ENCODE measurements at places on chromosomes 1 and 21.

DNA sequence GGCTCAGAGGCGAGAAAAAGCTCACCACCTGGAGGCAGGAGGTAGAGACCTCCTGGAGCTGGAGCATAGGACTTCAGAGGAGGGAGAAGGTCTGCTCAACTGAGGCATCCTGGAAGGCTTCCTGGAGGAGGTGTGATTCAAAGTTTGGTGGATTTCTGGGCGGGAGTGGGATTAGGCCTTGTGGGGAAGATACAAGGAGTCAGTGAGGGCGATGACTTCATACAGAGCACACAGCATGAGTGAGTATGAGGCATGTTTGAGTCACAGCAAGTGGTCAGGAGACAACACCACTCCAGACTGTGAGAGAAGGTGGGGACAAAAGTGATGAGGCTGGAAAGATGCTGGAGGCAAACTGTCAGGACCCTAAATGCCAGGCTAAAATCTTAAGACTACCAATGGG, 77.6 kb downstream of the MATN1 start:
- DNase-seq: no peak

DNA sequence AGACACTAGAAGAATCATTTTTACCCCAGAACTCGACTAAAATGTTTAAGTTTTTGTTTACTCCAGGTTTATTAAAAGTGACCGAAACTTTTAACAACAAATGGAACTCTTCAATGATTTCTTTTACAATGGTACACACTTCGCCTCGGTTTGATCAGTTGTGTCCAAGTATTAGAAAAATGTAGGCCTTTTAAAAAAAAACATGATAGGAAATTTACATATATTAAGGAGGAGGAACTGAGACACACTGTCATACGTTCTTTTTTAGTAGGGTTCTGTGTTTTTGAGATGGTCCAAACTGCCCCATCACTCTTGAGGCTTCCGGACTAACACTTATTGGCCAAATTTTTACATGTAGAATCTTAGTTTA, 1.3 kb downstream of the PRDM2 start:
- DNase-seq: no peak

- no peak for DNase-seq
Observed at GRCh38 chr1:204464187-204464631, 30.4 kb downstream of the PIK3C2B start.

GRCh38 chr1:113783254-113784103, 24.2 kb upstream of the PHTF1 start:
- DNase-seq: no peak

GRCh38 chr1:183416850-183417771, 1.1 kb downstream of the NMNAT2 start:
- peak; percentile 64 for DNase-seq

GRCh38 chr1:78360584-78360983, 130.2 kb upstream of the PTGFR start:
- no peak for DNase-seq

- no peak for DNase-seq
Observed at GRCh38 chr1:204110894-204111633, 38.1 kb downstream of the SOX13 start.

GRCh38 chr1:1937549-1938275, 18.6 kb upstream of the TMEM52 start:
- DNase-seq: no peak

DNA sequence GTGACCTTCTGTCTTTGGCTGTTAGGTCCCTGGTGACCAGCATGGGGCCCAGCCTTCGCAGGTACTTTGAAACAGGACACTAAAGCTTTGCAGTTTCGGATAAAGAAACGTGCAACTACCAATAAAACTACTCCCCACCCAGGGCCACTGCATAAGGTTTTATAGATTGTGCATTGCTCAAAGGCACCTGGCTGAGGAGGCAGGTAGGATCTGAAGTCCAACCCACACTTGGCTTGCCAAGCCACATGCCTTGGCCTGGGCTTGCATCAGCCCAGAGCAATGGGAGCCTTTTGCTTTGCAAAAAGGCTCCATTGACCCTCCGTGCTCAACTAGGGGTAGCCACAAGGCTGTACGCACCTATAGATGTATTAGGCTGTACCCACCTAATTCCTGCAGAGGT, 84.4 kb upstream of the SYT6 start:
- DNase-seq: no peak

DNA sequence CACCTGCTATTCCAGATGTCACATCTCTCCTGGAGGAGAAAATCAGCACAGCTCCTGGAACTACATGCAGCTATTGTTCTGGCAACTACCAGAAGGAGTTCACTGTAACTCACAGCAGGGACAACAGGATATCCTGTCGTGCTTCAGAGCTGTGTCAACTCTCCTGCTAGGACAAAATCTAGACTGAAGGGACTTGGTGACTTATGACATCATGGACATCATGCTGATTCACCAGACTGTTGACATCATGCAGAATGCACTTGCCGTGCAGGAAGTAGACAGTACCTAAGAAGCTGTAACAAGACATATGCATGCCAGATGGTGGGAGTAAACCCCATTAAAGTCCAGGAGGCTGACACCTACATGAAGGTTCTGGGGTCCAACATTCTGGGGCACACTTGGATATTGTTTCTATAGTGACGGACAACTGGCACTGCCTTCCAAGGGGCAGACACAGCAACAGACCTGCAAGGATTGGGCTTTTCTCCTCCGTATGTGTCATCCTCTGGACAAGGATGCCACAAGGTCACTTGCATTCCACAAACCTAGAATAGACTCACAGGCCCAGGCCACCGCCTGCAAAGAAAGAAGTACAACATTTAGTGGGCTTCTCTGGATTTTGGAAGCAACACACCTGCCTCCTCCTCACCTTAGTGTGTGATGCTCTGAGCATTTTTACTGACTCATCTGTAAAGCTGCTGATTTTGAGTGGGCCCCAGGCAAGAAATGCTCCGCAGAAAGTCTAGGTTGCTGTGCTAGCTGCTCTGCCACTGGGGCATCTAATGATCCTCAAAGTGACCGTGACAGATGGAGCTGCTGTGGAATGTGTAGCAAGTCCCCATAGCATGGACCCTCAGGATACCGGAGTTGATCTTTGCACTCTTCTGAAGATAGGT, 249.2 kb downstream of the MATN1 start:
- DNase-seq: no peak

DNA sequence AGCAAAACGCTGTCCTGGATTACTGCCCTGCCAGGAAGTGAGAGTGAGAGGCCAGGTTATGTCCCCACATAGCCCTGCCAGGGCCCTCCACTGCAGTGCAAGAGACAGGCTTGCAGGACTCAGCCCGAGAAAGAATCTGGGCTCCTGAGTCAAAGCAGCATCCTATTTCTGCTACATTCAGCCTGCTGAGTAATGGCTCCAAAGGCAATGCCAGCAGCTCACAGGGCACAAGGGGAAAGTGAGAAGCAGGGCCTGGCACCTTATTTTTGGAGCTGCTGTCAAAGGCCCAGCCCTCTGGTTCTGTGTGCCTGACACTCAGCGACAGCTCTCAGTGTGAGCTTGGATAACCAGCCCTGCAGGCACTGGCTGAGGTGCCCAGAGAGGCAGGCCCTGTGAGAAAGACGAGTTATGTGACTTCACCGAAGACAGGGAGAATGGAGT, 83.9 kb downstream of the DTL start:
- DNase-seq: no peak

DNA sequence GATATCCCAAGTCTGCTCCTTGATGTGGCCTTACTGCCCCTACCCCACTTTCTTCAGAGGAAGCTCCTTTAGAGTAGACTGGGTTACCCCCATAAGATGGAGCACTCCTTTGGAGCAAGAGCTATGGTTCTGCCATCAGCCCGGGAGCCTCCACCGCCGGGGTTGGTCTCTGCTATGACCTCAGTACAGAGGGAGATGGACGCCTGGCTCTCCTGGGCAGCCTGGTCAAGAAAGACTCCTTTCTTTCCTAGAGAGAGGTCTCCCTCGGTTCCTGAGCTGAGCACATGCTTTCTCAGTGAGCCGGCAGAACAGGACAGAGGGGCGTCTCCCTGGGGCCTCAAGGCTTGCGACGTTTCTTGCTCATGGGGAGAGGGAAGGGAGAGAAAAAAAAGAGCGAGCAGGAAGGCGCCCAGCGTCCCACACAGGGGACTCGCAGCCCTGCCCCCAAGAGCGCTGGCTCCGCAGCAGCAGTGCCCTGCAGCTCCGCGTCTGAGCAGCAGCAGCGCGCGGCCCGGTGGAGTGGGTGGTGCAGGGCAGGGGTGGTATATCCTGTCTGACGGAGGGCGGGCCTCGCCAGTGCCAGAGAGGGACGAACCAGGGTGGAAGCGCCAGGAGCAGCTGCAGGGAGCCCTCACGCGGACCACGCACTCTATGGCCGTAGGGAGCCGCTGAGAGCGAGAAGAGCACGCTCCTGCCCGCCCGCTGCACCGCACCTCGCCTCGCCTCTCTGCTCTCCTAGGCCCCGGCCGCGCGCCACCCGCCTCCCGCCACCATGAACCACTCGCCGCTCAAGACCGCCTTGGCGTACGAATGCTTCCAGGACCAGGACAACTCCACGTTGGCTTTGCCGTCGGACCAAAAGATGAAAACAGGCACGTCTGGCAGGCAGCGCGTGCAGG, at the start of gene PKP1:
Gene PKP1 (plus strand): TSS at position 576 of the 899 bp plus-strand sequence. CDS start 197 bp downstream, at position 773.
- no peak for DNase-seq

GRCh38 chr1:103129255-103129654, 20.9 kb upstream of the COL11A1 start:
- no peak for DNase-seq

DNA sequence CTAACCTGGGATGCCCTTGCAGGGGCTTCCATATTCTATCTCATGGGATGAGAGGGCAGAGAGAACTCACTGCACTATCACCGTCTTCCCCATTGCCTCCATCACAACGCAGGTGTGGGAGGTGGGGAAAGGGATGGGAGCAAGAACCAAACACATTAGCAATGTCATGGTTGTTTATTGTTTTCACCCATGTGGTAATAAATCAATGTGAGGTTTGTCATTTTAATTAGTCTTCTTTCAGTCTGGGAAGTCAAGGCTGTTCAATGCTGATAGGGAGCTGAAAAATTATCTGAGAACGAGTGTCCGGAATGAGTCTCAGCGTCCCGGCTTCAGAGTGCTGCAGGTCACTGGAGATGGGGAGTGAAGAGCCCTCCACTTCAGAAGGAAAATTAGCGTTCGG, 268.5 kb downstream of the DUSP10 start:
- peak; percentile 24 for DNase-seq

DNA sequence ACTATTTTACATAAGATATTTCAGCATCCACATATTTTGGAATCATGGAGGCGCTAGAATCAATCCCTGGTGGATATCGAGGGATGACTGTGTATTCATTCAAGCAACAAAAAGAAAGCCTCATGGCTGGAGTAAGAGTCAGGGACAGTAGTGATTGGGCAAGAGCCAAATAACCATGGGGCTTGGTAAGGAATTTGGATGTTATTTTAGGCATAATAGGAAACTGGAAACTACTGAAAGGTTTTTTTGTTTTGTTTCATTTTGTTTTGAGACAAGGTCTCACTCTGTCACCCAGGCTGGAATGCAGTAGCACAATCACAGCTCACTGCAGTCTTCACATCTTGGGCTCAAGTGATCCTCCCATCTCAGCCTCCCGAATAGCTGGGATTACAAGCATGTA, 33.8 kb upstream of the EYA3 start:
- no peak for DNase-seq

DNA sequence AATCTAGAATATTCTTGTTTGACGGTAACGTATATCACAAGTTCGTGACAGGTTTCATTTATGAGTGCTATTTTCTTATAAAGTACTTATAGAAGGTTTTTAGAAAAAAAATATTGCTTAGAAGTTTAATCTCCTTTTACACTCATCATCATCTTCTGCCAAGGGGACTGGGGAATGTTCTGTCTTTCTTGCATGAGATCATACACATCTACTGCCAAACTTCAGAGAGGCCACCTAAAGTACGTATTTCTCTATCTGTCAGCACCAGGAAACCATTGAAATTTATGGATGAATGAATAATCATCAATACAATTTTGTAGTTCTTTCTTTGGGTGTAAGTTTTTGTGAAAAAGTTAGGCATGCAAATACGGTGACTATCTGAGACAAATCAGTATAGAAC, 245.8 kb downstream of the SPATA17 start:
- no peak for DNase-seq

- no peak for DNase-seq
Observed at GRCh38 chr1:170853867-170854266, 81.5 kb upstream of the MROH9 start.

GRCh38 chr1:163038928-163039706, 30.0 kb upstream of the RGS4 start:
- no peak for DNase-seq

DNA sequence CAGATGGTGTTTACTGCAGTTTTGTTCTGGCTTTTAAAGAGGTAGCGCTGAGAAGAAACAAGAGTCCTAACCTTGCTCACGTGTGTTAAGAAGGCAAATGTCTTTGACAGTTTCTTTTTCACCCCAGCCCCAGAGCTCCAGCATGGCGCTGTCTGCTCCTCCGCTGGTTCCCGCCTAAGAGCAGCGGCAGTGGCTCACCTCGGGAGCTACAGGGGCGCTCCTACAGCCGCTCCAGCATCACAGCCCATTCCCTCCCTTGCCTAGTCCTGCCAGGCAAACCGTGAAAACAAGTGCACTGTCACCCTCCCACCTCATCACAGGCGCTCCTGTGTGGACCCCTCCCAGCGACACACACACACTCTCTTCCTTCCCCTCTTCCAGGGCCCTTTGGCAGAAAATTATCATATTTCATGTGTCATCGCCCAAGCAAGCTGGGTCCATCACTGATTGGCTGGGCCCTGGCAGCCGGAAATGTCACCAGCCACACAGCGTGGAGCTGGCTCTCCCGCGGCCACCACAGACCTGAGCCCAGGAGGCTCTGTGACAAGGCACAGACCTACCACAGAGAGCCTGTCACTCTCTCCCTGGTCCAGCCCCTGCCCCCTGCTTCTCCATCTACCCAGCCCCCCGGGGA, 1.2 kb upstream of the HIVEP3 start:
- DNase-seq: no peak

Measured in left renal cortex interstitium (tissue), 4 donors.